ENCODE measurements at places on chromosomes 6 and 20. TPM values are rescaled to one million over a fixed set of nuclear protein-coding genes. Genes with fewer than 3 reads are reported as not detected.

Gene NDUFAF5
- 75.9 TPM for total RNA-seq

- no peak overlapping the region for H3K4me3 ChIP-seq
- no peaks in the 10 kb centered on the region for H3K4me1 ChIP-seq
- peaks cover 6% of the 10 kb centered on the region for H3K36me3 ChIP-seq
- DNase-seq, result no peak
Observed at GRCh38 chr6:20441921-20442320, 40.2 kb downstream of the E2F3 start.

GRCh38 chr6:42454428-42454791, 2.7 kb upstream of the TRERF1 start:
- H3K27me3 ChIP-seq, result no peaks in the 10 kb centered on the region
- no peak overlapping the region for H3K4me3 ChIP-seq
- no peak overlapping the region for H3K27ac ChIP-seq
- DNase-seq, result no peak
- peaks cover 29% of the 10 kb centered on the region for H3K4me1 ChIP-seq

Gene CASS4
- total RNA-seq, result 13.4 TPM

DNA sequence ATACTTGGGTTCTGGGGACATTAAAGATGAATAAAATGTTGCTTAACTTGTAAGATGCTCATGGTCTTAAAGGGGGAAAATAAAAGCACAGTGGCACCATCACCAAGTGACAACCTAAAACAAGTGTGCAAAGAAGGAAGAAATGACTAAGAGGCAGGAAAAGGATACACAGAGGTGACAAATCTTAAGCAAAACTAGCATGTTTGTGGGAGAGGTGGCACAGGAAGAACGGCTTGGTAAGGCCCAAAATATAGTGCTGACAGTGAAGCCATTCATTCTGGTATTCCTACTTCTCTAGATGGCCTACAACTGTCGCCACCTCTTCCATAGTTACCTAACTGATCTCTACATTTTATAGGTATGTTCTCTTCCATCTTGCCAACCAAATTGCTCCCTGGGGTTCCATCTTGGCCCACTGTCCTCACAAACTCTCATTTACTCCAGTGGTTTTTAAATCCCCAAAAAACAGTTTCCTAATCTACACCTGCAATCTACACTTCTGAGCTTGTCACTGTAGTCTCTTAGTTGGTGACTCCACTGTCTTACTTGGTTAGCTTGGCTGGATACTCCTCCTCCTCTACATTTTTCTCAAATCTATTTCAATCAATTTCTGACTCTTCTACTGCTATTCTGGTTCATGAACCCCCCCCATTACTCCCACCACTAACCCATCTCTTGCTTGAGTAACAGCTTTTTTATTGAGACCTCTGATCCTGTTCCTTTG, 33.5 kb downstream of the FAM8A1 start:
- peak overlapping the region; percentile 58 for H3K27ac ChIP-seq
- peak; percentile 24 for DNase-seq
- H3K4me1 ChIP-seq, result peaks cover 31% of the 10 kb centered on the region
- no peaks in the 10 kb centered on the region for H3K27me3 ChIP-seq
- H3K4me3 ChIP-seq, result no peak overlapping the region

- H3K27me3 ChIP-seq, result no peaks in the 10 kb centered on the region
- no peak overlapping the region for H3K4me3 ChIP-seq
- peaks cover 25% of the 10 kb centered on the region for H3K36me3 ChIP-seq
- DNase-seq, result no peak
Observed at GRCh38 chr6:75693534-75693933, 55.5 kb upstream of the MYO6 start.

- H3K36me3 ChIP-seq, result peaks cover 6% of the 10 kb centered on the region
- H3K27ac ChIP-seq, result no peak overlapping the region
- no peaks in the 10 kb centered on the region for H3K4me1 ChIP-seq
- no peak overlapping the region for H3K4me3 ChIP-seq
- DNase-seq, result no peak
Observed at GRCh38 chr20:516799-517198, 26.8 kb downstream of the CSNK2A1 start.

- H3K27me3 ChIP-seq, result no peaks in the 10 kb centered on the region
- peak overlapping the region; percentile 50 for H3K27ac ChIP-seq
- H3K36me3 ChIP-seq, result peaks cover 13% of the 10 kb centered on the region
- peaks cover 89% of the 10 kb centered on the region for H3K4me1 ChIP-seq
- DNase-seq, result no peak
Observed at GRCh38 chr20:31679357-31680285, 41.9 kb downstream of the COX4I2 start.

Gene PPIL6
- total RNA-seq, result 0.40 TPM

Gene RBM24
- not detected for total RNA-seq

DNA sequence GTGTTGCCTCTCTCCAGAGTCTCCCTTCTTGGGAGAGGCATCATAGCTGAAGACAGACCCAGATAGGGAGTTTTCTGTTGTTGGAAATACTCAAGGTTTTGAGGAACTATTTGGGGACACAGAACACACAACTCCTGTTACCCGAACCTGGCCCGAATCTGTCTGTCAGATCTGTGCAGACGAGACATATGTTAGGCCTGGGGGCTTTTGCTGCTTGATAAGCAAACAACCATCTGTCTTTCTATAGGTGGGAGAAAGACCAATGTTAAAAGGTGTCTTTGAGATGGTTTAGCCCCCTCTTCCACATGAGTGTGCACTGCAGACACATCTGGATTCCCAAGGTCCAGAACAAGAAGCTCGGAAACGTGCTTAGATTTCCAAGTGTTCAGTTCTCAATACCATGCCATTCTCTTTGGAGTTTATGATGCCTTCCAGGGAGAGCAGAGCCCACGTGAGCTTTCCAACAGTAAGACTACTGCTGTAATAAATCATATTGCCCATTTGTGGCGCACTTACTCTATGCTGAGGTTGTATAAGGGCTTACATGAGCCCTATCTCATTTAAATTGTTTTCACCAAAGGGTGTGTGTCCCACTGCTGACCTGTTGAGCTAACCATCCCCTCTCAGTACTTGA, 3.8 kb upstream of the STX16 start:
- H3K36me3 ChIP-seq, result no peaks in the 10 kb centered on the region
- no peaks in the 10 kb centered on the region for H3K27me3 ChIP-seq
- no peak for DNase-seq
- no peak overlapping the region for H3K27ac ChIP-seq
- H3K4me1 ChIP-seq, result peaks cover 11% of the 10 kb centered on the region
- H3K4me3 ChIP-seq, result no peak overlapping the region

DNA sequence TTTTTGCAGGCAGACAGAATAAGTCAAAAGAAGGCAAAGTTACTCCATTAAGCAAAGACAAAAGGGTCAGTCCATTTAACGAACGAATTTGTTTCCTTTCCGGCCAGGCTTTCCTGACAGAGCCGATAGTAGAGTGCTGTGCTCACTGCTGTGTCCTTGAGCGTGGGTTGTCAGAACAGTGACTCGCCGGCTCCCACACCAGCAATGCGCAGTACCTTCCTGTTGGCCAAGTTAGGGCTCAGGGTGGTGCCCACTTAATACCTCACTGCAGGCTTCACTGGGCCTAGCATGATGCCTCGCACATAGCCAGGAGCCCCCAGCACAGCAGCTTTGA, 294.7 kb downstream of the FOXC1 start:
- H3K27me3 ChIP-seq, result no peaks in the 10 kb centered on the region
- no peaks in the 10 kb centered on the region for H3K4me1 ChIP-seq
- DNase-seq, result no peak
- no peaks in the 10 kb centered on the region for H3K36me3 ChIP-seq
- H3K4me3 ChIP-seq, result no peak overlapping the region

DNA sequence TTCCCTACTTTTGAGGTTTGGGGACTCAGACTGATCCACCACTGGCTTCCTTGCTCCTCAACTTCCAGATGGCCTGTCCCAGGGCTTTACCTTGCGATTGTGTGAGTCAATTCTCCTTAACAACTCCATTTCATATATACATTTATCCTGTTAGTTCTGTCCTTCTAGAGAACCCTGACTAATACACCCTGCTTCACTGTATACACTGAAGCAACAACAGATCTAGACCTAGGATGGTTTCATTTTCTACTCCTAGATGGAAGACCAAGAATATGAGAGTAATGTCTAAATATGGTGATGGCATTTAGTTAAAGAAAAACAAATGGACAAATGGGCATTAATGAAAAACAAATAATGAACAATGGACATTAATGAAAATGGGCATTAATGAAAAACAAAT, 225.6 kb downstream of the LMBRD1 start:
- no peaks in the 10 kb centered on the region for H3K4me1 ChIP-seq
- no peak overlapping the region for H3K27ac ChIP-seq
- DNase-seq, result no peak
- no peak overlapping the region for H3K4me3 ChIP-seq
- H3K36me3 ChIP-seq, result no peaks in the 10 kb centered on the region

DNA sequence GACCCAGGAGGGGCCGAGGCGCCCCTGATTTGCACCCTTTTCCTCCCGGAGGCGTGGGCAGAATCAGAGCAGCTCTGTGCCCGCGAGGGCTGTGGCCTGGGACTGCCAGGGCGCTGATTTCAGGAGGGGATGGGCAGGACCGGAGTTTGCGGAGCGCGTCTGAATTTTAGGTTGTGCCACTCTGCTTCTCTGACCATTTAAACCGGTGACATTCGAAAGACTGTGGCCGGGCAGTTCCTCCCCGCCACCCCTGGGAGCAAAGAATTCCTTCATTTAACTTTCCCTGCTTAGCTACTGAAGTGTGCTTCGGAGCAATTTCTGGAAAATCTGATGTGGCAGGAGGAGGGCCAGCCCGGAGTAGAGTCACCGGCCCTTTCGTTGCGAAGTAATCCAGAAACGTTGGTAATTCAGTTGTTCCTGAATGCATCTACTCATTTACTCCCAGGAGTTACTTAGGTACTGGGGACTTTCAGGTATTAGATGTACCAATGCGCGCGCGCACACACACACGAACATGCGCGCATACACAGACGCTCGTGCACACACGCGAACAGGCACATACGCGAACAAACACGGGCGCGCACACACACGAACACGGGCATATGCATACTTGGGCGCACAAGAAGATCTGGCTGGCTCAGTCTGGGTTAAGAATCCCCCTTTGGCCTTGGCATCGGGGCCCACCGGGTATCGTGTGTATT, 568 bp downstream of the CCDC170 start:
- no peaks in the 10 kb centered on the region for H3K36me3 ChIP-seq
- H3K4me3 ChIP-seq, result no peak overlapping the region
- DNase-seq, result peak; percentile 22
- peaks cover 7% of the 10 kb centered on the region for H3K4me1 ChIP-seq

Gene TPX2
- total RNA-seq, result 2.2 TPM

- H3K4me1 ChIP-seq, result peaks cover 6% of the 10 kb centered on the region
- H3K4me3 ChIP-seq, result no peak overlapping the region
- H3K36me3 ChIP-seq, result no peaks in the 10 kb centered on the region
Observed at GRCh38 chr20:58614984-58615760, 35.9 kb upstream of the STX16 start.

Gene CUL7
- 9.6 TPM for total RNA-seq

DNA sequence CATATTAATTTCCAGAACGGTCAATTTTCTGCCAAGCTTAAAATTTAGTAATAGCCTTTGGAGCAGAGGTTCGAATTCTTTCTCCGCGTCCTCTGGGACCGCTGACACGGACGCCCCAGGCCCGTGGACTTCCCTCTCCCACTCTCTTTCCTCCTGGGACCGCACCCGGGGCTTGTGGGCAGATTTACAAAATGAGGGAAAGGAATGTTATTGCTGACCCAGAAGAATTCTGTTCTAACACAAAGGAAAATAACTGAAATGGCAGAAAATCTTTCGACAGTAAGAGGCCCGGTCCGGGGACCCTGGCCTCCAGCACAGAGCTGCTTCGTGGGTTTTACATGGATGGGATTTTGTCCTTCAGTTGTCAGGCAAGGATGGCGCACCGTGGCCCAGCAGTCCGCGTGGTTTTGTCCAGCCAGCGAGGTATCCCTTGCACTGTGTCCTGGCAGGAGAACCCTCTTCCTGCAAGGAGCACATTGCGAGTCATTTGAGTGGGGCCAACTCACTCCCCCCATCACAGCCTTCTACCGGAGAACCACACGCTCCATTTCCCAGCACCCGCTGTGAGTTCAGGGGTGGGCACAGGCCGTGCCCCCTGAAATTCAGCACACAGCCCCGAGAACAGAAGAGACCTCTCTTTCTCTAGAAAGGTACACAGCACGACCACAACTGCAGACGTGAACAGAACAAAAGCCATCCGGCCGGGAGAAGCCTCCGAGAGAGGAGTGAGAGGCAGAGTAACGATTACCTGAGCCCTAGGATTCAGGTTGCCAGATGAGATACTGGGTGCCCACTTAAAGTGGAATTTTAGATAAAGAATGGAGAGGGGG, 106.0 kb upstream of the AFDN start:
- H3K4me3 ChIP-seq, result no peak overlapping the region
- no peak overlapping the region for H3K27ac ChIP-seq
- no peaks in the 10 kb centered on the region for H3K27me3 ChIP-seq
- H3K4me1 ChIP-seq, result no peaks in the 10 kb centered on the region
- no peak for DNase-seq
- H3K36me3 ChIP-seq, result no peaks in the 10 kb centered on the region

- H3K4me1 ChIP-seq, result no peaks in the 10 kb centered on the region
- H3K27ac ChIP-seq, result no peak overlapping the region
- H3K27me3 ChIP-seq, result no peaks in the 10 kb centered on the region
Observed at GRCh38 chr6:154441995-154442310, 68.5 kb downstream of the CNKSR3 start.

Gene PKHD1
- not detected for total RNA-seq

Gene SLC22A1
- 1.4 TPM for total RNA-seq

Measured in natural killer cell (primary cell).